ENCODE measurements at places on chromosomes 4 and X.

DNA sequence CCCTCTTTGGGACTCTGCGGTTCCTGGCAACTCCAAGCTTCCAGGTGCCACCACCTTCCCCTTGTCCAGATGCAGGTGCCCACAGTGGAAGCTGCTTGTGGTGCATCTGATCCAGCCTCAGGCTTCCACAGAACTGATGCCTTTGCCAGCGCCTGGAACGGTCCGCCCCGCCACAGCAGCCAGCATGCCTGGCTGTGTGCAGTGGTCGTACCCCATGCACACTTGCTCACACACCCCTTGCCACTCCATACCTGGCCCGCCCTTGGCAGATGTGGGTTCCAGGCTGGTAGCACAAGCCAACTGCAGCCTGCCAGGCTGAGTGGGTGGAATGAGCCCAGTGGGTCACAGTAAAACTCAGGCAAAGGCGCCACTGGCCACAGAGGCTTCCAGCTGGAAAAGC lies 240.5 kb downstream of the PPP4R3C start:
- no peak for DNase-seq

- no peak for DNase-seq
These were observed 90.8 kb downstream of the COL25A1 start for GRCh38 chr4:109211671-109212070.

DNA sequence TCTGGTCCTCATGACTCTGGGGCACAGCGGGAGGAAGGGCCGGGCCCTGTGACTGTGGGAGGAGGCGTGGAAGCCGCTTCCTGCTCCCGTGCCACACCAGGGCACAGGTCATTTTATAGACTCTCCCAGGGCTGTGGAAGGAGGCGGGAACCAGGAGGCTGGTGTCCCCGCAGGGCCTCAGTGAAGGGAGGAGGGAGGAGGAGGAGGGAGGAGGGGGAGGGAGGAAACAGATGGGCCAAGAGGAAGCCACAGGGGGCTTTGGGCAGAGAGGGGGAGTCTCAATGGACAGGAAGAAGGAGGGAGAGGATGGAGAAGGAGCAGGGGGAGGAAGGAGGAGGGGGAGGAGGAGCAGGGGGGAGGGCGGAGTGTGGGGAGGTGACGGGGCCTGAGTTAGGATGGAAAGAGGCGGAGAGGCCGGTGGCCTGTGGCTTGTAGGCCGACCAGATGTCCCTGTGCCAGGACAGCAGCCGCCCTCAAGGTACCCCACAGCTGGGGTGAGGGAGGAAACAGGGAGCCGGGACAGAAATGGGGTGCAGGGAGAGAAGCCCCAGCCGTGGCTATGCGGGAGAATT lies 6.2 kb upstream of the PLCXD1 start:
- peak; percentile 46 for DNase-seq

GRCh38 chr4:6778435-6778834 lies 4.1 kb upstream of the KIAA0232 start:
- DNase-seq: no peak

DNA sequence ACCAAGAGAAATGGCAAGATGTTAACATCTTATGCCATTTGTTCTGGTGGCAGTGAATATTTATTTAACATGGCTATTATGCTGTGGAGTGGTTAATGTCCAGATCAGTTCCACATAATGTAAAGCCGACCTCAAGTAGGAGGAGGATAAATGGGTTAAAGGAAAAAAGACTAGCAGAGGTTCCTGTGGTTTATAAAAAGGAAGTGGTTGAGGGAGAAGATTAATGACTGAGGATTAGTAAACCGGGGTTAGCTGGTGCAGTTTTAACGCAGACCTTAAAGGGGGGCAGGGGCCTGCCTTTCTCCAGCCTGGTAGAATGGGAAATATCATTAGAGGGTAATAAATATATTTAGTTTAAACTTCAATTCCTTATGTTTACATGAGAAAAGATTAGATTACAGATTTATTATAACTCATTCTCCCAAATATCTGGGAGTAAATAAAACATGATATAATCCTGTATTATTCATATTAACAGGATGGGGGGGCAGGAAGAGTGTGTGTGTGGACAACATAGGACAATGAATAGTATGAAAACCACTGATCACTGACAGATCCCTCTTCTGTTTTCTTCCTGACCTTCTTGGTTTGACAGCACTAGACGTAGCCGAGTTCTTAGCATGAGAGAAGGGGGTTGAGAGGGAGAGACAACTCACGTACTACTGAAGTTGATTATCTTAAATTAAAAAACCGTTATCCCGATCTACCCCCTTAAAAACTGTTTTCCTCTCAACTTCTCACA lies 124.1 kb upstream of the LIMCH1 start:
- DNase-seq: no peak

DNA sequence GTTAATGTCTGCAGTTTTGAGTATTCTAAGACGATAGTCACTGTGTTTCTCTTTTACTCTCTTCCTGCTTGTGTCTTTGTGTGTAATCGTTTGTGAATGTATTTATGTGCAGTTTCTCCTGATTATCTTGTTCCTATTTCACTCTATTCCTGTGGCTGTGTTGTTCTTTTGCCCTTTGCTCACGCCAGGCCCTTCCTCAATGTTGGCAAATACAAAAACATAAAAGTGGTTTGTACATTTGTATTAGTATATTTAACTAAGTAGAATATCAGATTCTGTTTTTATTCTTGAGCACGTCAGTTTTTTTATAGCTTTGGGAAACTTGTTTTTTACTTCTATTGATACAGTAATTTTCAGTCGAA lies 107.6 kb upstream of the BMPR1B start:
- no peak for DNase-seq

DNA sequence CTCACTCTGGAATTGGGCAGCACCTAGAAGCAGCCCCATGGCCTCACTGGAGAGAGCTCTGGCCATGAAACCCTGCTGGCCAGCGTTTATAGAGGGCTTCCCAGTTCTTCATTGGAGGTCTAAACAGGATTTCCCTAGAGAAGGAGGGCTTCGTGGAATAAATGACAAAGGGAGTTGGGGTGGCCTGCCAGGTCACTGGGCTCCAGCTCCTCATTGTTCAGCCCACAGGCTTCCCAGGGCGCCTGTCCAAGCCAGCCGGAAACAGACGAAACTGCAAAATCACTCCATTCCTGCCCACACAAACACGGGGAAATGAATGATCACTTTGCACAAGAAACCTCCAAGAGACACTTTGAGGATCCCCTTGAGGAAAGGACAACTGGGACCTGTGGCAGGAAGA lies 189.7 kb downstream of the TSPAN5 start:
- DNase-seq: peak; percentile 55

DNA sequence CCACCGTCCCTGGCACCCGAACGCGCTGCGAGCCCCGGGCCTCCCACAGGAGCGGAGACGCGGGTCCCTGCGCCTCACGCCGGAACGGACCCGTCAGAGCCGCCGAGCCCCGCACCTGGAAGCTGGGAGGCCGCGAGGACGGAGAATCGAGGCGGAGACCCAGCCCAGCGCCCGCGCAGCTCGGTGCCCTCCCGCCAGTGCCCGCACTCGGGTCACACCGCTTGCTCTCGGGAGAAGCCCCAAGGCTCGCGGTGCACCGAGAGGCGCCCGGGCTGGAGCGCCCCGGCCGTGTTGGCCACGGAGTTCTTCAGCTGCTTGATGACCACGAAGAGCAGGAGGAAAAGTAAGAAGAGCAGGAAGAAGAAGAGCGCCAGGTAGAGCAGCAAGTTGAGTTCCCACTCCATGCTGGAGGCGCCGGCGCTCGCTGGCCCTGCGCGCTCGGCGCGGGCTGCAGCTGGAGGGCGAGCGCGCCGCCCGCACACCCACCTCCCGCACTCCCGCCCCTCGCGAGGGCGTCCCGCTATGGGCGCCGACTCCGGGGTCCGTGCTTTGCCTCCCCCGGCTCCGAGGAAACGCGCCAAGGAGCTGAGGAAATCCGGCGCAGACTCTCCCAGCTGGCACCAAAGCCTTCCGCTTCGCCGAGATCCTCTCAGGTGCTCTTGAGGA lies at the start of gene SMIM43:
Gene SMIM43 (minus strand): TSS at position 463 of the 666 bp plus-strand sequence. CDS start 59 bp downstream, at position 404.
- no peak for DNase-seq

DNA sequence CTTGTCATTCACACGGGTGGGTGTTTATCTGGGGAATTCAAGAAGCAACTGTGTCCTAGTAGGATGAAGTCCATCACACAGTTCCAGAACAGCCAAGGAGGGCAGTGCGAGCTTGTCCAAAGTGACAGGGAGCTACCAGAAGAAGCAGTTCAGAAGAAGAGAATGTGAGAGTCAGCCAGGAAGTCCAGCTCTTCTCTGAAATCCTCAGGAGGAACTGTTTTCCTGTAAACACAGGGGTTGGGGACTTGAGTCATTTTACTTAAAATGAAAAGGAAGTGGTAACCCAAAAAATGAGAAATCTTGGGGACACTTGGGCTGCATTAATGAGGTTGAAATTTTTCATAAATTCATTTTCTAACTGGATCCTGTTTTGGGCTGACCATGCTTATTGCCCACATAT lies 8.2 kb upstream of the TLR10 start:
- no peak for DNase-seq

- no peak for DNase-seq
These were observed 75.7 kb upstream of the ANK2 start for GRCh38 chr4:112973750-112974251.

DNA sequence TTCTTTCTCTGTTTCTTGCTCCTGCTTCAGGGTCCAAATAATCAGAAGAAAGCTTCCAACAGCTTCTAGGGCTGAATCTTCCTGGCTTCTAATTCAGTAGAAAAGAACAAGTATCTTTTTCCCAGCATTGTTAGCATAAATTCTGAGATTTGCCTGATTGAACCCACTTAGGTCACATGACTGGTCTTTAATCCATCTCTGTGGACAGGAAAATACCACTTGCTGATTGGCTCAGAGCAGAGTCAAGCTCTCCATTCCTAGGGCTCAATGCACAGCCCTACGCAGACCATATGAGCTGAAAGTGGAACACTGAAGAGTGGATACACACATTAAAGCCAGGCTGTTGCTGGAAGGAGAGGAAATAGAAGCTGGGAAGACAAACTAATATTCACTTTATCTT lies 99.6 kb upstream of the RPL34 start:
- DNase-seq: no peak

- DNase-seq: no peak
These were observed 72.4 kb upstream of the ANXA10 start for GRCh38 chr4:168019921-168020320.

DNA sequence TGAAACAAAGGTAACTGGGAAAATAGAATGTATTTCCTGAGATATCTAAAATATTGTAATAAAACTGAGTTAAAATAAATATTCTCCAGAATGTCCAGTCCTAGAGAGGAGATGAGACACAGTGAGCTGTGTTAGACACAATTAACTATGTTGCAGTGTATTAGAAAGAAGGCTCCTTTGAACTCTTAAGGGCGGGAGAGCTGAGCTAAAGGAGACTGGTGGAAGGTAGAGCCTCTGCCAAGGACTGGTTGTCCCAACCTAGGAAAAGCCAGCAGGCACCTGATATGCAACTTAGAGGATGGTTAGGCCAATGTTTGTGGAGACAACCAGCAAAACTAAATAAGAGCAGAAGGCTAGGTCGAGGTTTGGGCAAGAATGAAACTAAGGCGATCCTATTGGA lies 4.3 kb downstream of the ASB11 start:
- no peak for DNase-seq
